ENCODE measurements at places on chromosomes 1 and 21. TPM values are rescaled to one million over a fixed set of nuclear protein-coding genes. Genes with fewer than 3 reads are reported as not detected.

DNA sequence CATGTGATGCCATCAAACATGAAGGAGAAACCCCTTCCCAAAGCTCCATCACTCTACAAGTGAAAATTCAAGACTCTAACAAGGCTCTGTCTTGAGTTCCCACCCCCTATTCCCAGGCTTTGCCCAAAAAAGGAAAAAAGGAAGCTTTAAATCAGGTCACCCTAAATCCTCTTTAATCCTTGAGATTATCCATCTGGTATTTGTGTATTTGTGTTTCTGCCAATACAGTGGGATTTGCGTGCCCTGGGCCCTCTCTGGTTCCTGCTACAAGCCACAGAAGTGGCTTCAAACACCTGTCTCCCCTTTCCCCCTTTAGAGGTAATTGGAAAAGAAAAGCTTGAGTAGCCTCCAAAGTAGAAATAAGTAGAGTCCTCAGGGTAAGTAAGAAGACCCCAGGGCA lies 120.4 kb downstream of the EDEM3 start:
- H3K4me3 ChIP-seq, result no peak overlapping the region
- no peak for DNase-seq
- no peak overlapping the region for H3K27ac ChIP-seq
- H3K4me1 ChIP-seq, result peaks cover 13% of the 10 kb centered on the region

- H3K27me3 ChIP-seq, result no peaks in the 10 kb centered on the region
- H3K4me3 ChIP-seq, result no peak overlapping the region
- H3K4me1 ChIP-seq, result peaks cover 2% of the 10 kb centered on the region
Observed at GRCh38 chr21:37061926-37062592, 10.8 kb downstream of the PIGP start.

DNA sequence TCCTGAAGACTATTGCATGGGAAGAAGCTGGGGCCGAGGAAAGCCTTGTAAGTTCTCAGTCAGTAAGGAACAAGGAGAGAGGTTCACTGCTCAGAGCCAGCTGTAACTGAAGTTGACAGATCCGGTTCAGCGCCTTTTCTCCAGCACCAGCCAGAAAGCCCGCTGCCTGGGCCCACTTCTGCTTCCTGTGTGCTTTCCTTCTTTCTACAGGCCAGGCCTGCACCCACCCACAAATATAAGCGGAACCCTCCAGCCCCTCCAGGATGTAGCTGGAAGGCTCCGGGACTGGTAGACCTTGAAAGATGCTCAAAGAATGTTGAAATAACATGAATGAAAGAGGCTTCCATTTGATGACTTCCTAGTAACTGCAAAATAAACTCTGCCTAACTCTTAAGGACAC lies 38.8 kb downstream of the PARP1 start:
- peaks cover 22% of the 10 kb centered on the region for H3K4me1 ChIP-seq
- H3K27ac ChIP-seq, result no peak overlapping the region
- DNase-seq, result no peak
- H3K4me3 ChIP-seq, result no peak overlapping the region

DNA sequence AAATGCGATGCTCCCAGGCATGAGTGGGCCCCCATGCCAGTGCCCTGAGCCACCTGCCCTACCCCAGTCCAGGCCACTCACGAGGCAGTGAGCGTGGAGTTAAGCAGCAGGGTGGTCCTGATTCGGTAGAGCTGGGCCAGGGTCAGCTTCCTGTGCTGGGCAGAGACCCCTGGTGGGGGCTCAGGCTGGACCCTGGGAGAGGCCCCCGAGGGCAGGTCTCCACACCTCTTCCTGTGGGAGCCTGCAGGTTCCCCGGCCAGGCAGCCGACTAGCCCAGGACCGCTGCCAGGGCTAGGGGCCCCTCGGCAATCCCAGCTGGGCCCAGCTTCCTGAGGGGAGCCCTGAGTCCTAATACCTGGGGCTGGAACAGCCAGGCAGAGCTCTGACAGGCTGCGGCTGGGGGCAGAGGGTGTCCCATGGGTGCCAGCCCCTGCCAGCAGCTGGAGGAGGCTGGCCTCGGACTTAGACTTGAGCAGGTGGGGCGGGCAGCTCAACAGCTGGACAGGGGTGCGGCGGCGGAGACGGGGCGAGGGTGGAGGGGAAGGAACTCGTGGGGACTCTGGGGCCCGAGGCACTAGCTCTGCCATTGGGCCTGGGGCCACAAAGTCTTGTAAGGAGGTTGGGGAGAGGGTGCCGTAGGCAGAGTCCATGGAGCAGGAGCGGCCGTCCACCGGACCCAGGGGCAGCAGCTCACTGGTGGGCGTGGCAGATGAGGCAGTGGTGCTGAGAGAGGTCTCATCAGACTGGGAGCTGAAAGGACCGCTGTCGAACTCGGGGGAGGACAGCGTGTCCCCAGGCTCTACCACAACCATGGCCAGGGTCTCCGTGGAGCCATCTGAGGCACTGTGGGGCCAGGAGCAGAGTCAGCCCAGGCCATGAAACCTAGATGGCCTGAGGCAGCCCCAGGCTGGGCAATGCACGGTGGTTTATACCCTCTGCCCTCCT lies 2.0 kb upstream of the TNFRSF25 start:
- DNase-seq, result no peak
- no peaks in the 10 kb centered on the region for H3K27me3 ChIP-seq
- no peak overlapping the region for H3K27ac ChIP-seq
- no peak overlapping the region for H3K4me3 ChIP-seq
- H3K36me3 ChIP-seq, result peaks cover 23% of the 10 kb centered on the region

Gene C2CD2
- 19.5 TPM for total RNA-seq

Gene MYBPH
- total RNA-seq, result not detected

Gene LRIG2
- total RNA-seq, result 33.6 TPM

Gene LPGAT1
- total RNA-seq, result 41.9 TPM

Gene TSPEAR
- 0.43 TPM for total RNA-seq

Gene PDPN
- 60.4 TPM for total RNA-seq

Gene ARHGAP30
- total RNA-seq, result 49.5 TPM

DNA sequence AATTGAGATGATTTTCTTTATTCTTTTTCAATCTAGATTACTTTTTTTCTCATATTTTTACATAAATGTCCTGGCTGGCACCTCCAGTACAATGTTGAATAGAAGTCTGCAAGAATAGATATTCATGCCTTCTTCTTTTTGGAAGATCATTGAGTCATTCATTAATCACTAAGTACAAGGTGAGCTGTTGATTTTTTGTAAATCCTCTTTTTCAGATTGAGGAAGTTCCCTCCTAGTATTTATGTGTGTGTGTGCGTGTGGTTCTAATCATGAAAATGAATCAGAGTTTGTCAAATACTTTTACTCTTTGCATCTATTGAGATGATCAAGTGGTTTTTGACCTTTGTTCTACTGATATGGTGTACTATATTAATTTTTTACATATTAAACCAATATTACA lies 859.3 kb downstream of the KCNT2 start:
- DNase-seq, result no peak
- no peaks in the 10 kb centered on the region for H3K4me1 ChIP-seq
- H3K36me3 ChIP-seq, result no peaks in the 10 kb centered on the region

GRCh38 chr1:246032984-246033383 lies 474.1 kb downstream of the SMYD3 start:
- no peaks in the 10 kb centered on the region for H3K4me1 ChIP-seq
- no peaks in the 10 kb centered on the region for H3K36me3 ChIP-seq
- H3K27me3 ChIP-seq, result no peaks in the 10 kb centered on the region
- no peak overlapping the region for H3K4me3 ChIP-seq

DNA sequence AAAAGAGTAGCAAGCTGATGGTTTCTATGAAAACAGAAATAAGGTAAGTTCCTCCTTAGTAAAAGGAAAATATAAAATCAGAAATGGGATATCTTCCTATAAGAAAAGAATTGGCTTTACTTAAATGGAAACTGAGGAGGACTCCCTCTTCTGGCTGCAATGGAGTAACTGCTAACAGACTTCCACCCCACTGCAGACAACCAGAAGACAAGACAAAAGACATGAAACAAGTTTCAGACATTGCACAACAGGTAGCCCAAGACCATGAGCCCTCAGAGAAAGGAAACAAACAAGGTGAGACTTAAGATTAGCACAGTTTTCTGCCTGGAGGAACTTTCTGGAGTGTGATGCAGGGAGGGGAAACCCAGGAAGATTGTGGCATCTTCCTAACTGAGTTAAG lies 17.0 kb upstream of the OLFML2B start:
- no peaks in the 10 kb centered on the region for H3K4me1 ChIP-seq
- DNase-seq, result no peak
- H3K36me3 ChIP-seq, result no peaks in the 10 kb centered on the region
- H3K27me3 ChIP-seq, result no peaks in the 10 kb centered on the region

Gene KIAA0040
- 23.9 TPM for total RNA-seq

DNA sequence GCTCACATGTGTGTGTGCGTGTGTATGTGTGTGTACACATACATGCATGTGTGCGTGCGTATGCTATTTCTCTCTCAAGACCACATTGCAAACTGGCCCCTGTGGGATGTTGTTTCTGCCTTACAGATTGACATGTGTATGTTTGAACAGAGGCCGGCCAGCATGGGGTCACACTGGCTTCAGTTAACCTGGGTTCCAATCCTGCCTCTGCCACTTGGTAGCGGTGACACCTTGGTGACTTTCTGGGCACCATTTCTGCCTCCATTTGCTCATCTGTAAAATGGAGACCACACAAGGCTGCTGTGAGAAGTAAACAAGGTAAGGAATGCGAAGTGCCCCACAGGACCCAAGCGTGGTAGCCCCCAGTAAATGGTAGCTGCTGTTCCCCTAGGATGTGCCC lies 51.7 kb downstream of the TCP10L start:
- H3K4me1 ChIP-seq, result no peaks in the 10 kb centered on the region
- H3K36me3 ChIP-seq, result no peaks in the 10 kb centered on the region
- no peaks in the 10 kb centered on the region for H3K27me3 ChIP-seq
- no peak overlapping the region for H3K27ac ChIP-seq

DNA sequence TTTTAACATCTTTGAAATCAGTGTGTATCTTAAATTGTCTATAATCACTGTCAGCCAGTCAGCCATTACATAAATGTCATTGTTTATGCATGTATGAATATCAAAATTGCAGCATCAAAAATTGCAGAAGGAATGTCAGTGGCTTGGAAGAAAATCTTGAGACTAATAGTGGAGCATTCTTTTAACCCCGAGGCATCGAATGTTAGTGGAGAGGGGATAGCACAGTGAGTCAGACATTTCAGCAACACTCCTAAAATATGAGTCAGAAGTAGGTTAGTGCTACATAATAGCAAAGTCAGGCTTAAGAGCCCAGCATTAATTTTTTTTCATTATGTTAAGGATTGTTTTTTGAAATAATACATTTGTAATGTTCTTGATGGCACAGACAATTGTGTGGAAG lies 45.5 kb downstream of the SNRPE start:
- H3K4me3 ChIP-seq, result no peak overlapping the region
- H3K36me3 ChIP-seq, result no peaks in the 10 kb centered on the region
- no peak for DNase-seq
- no peak overlapping the region for H3K27ac ChIP-seq
- no peaks in the 10 kb centered on the region for H3K27me3 ChIP-seq

Gene OR2L8
- not detected for total RNA-seq

Gene UBXN10
- total RNA-seq, result 19.7 TPM

GRCh38 chr1:191671236-191671635 lies 487.0 kb upstream of the RGS18 start:
- no peaks in the 10 kb centered on the region for H3K27me3 ChIP-seq
- DNase-seq, result no peak
- no peak overlapping the region for H3K27ac ChIP-seq
- no peaks in the 10 kb centered on the region for H3K36me3 ChIP-seq

GRCh38 chr1:9410737-9411297 lies 118.1 kb downstream of the SPSB1 start:
- H3K27ac ChIP-seq, result peak overlapping the region; percentile 32
- no peak for DNase-seq
- H3K4me1 ChIP-seq, result peaks cover 4% of the 10 kb centered on the region
- H3K4me3 ChIP-seq, result no peak overlapping the region
- H3K27me3 ChIP-seq, result no peaks in the 10 kb centered on the region
- no peaks in the 10 kb centered on the region for H3K36me3 ChIP-seq

DNA sequence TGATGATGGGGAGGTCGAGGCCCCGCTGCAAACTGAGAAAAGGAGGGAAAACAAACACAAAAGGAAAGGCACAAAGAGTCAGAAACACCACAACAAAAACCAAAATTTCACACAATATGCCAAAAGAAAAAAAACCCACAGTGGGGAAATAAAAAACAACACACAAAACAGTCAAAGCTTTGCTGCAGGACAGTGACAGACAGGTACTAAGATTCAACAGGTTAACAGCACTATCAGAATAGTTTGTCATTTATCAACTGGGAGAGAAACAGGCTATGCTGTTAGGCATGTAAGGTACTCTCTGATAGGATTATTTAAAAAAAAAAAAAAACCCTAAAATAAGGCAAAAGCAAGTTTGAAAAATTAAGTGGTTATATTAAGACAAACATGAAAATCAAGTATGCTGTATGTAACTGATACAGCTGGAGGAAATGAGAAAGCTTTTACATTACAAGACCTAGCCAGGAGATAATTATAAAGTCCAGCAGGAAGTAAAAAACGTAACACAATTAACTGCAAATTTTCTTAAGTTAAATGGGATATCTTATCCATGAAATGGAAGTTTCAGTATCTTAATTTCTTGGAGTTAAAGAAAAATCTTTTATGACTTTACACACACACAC lies 179.0 kb downstream of the EIF4G3 start:
- H3K4me1 ChIP-seq, result no peaks in the 10 kb centered on the region
- H3K27me3 ChIP-seq, result no peaks in the 10 kb centered on the region
- no peak overlapping the region for H3K4me3 ChIP-seq
- no peak overlapping the region for H3K27ac ChIP-seq

All from lung (tissue), 17 donors.